Stimulated activated CD4-positive, alpha-beta T cell treated with anti-CD3 and anti-CD28 coated beads, Interleukin-1b, Interleukin-23, amount 100 ng/mL, for 4 hours (primary cell): ENCODE measurements at places on chromosomes 7 and 10.

DNA sequence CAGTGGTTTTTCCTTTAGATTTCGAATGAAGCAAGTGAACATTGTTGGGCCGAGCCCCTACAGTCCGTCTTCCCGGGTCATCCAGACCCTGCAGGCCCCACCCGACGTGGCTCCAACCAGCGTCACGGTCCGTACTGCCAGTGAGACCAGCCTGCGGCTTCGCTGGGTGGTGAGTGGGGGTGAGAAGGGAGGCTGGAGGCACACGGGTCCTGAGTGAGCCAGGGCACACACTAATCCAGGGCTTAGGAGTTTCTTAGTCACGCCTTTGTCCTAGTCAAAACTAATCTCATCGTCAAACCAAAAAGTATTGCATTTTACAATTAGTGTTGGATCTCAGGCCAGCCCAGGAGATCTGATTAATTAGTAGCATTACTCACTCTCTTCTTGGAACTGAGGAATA, 568.8 kb upstream of the FOXK1 start:
- DNase-seq: no peak

GRCh38 chr10:72037266-72037665, 51.1 kb downstream of the SPOCK2 start:
- no peak for DNase-seq

GRCh38 chr10:125016611-125017202, 74.8 kb downstream of the ZRANB1 start:
- no peak for DNase-seq

DNA sequence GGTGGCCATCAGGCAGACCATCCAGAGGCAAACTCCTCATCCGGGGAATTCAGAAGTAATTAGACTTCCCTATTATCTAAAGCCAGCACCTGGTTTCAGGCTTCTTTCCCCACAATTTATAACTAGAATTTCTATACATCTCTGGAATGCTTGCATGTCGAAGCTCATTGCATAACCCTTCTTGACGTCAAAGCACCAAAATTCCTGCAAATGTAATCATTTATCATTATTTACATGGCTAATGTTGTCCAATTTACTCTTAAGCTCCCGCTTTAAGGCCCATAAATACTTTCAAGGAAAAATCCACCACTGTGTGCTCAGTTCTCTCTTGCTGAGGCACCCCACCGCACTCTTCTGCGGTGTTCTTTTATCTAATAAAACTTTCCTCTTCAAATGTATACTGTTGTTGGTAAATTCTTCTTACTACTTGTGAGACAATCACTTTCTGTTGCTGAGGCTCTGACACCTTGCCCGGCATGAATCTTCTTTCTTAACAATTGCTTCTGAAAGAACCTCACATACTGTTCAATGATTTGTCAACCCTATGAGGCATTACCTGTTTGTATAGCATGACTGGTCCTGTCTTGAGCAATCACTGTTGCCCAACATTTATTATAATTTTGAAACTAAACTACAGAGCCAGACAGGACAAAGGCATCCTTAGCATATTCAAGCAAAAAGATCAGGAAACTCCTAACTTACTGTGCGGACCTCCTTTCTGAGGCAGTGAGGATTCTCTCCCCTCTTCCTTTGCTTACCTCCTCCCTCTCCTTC, 17.4 kb upstream of the GPR141 start:
- DNase-seq: no peak

- no peak for DNase-seq
These were observed 6.1 kb upstream of the MEOX2 start for GRCh38 chr7:15692501-15693020.

GRCh38 chr7:90626013-90626412, 29.9 kb downstream of the CDK14 start:
- DNase-seq: no peak

DNA sequence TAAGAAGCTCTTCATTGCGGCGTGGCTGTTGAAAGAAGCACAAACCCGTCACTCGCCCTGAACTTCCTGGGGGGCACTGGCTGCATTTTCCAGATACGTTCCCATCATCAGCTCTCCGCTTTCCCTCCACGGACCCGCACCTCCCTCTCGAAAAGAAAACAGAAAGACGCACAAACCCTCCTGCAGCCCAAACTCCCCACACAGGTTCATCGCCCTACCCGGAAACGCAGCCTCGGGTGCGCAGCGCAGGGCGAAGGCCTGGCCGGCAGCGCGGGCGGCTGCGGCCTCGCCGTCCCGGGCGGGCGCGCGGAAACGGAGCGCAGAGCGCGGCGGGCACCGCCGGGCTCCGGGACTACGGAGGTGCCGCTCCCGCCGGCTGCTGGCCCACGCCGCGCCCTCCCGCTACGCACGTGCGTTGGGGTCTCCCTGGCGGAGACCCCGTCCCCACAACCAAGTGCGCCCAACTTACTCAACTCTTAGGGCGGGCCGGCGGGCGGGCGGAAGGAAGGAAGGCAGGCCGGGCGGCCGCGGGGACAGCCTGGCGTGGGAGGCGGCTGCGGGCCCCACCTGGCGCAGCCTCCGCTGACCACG, 822 bp downstream of the ZNF800 start:
- DNase-seq: peak; percentile 31

GRCh38 chr7:44173911-44174693, 15.1 kb downstream of the GCK start:
- no peak for DNase-seq

DNA sequence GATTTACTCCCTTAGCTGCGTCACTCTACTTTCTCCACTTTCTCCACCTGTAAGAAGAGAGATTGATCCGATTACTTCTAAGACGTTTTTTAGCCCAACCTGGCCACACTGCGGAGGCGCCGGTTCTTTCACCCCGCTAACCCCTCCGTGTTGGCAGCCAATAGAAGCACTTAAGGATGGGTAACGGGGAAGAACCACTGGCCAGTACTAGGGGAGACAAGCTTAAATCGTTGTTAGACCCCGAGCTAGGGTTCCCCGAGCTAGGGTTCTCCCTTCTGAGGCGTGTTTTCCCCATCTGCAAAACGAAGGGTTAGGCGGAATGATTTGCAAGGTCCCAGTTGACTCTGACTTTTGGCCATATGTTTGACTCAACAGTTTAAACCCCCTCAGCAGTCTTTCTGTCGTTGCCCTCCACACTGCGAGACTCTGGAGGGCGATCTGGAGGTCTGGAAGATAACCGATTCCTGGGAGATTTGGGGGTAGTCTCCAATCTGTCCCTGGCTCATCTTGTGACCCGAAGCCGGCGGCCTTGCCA, 644 bp downstream of the UMAD1 start:
- DNase-seq: no peak

DNA sequence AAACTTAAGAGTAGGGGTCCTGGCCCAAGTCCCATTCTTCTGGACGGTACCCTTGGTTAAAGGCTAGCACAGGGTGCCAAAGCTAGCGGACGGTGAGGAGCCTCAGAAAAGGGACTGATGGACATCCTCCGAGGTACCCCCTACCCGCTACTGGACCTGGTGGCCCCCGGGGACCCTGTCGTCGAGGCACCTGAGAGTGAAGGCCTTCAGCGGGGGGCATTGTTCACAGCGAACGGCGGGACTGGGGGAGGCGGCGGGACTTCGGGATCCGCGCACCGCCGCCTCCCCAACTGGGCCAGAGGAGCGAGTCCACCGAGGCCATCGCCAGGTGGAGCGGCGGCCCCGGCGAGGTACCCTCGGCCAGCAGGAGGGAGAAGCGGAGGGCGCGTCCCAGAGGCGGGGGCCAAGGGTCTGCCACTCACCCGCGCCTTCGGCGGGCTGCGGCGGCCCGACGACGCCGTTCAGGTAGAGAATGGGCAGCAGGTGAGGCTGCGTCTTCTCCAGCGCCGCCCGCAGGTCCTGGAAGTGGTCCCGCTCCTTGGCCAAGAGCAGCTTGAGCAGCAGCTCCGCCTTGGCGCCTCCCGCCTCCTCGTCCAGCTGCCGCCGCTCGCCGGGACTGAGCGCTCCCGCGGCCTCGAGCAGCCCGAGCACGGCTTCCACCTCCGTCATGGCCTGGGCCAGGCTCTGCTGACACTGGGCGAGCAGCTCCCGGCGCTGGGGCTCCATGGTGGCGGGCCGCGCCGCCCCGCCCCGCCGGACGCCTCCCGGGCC, 575 bp downstream of the DLG5 start:
- no peak for DNase-seq

GRCh38 chr10:71512312-71512711, 115.6 kb downstream of the CDH23 start:
- DNase-seq: no peak
